ENCODE measurements at places on chromosomes 4 and X. TPM values are rescaled to one million over a fixed set of nuclear protein-coding genes. Genes with fewer than 3 reads are reported as not detected.
A peak's percentile ranks its signal among the peaks of the same experiment; 100 is the strongest.

TLR10 gene
- total RNA-seq: 1.0 TPM

DNA sequence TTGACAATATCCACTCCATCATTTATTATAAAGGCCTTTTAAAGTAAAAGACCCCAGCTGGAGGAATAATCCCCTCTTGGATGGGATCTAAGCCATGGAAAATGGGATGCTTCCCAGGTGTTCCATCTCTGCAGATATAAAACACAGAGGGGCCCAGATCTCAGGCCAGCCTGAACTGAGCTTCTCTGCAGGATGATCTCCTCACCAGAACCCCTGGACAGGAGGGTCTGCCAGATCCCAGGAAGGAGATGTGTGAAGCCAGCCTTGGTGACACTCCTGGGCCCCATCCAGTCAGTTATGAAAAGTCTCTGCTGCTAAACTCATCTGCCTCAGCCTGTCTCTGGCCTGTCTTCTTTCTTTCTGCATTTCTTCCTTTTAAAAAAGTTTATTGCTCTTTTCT, 56.7 kb downstream of the HTRA3 start:
- DNase-seq: no peak

- DNase-seq: no peak
These were observed 105.6 kb upstream of the PGRMC2 start for GRCh38 chr4:128393101-128393704.

NOA1 gene
- total RNA-seq: 26.4 TPM

CFAP47 gene
- 0.03 TPM for total RNA-seq

NCBP2L gene
- 0.13 TPM for total RNA-seq

- no peak for DNase-seq
These were observed 54.7 kb downstream of the CPE start for GRCh38 chr4:165433529-165433928.

DNA sequence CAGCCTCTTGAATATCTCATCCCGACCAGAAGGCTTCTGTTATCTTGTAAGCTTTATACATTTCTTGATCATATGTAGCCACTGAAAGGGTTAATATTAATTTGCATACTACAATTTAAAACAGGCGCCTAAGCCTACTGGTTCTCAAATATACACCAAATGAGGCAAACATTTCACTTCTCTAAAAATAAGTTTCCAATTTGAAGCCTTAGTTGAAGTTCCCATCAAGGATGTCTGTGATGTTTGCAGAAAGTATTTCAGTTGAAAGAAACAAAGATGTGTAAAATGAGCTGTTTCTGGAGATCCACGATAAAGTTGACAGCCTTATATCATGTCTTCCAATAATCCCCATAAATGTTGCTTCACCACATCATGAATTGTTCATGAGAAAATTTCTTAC, 70.6 kb downstream of the KIT start:
- DNase-seq: no peak

WDR17 gene
- 2.8 TPM for total RNA-seq

GRCh38 chr4:15718465-15718864, 15.6 kb downstream of the BST1 start:
- no peak for DNase-seq

DNA sequence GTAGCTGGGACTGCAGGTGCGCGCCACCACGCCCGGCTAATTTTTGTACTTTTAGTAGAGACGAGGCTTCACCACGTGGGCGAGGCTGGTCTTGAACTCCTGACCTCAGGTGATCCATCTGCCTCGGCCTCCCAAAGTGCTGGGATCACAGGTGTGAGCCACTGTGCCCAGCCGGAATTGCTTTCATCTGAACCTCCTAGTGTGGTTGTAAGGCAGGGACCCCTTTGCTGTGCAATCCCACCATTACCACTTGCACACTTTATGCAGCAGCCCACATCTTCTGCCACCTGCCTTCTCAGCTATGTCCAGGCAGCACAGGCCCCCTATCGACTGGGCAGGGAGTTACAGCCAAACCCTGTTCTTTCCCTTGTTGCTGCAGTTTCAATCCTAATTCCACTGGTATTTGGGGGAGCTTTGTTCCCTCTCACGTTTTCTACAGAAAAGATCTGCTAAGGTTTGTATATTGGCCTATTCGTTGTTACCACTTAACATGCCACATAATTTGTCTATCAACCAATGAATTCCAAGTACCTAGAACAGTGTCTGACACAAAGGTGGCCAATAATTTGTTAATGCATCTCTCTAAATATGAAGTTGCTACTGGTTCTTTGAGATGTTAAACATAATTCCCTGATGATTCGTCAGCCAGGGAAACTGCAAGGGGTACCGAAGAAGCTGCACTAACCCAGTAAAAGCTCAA, 6.5 kb downstream of the RPL39 start:
- no peak for DNase-seq

DNA sequence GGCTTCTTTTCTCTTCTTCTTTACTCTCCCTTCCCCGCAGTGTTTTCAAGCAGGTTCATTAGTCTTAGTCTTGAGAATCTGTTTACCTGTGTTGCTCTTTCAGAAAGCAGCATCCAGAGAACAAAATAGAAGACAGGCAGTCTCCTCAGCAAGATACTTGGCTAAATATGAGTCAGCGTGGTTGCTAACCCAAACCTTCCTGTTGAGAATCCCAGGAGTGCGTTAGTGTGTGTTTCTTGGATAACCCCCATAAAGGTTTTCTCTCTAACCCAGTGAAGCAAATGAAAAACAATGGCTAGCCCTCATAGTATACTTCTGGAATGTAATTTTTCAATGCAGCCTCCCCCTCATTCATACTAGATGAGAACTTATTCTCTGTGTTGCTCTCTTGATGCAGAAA, 41.1 kb downstream of the BMPR1B start:
- no peak for DNase-seq

- no peak for DNase-seq
These were observed 155.2 kb upstream of the GALNT7 start for GRCh38 chr4:173013232-173013930.

GLRA2 gene
- total RNA-seq: not detected

GRCh38 chr4:85842540-85842939, 367.6 kb downstream of the ARHGAP24 start:
- no peak for DNase-seq

- DNase-seq: no peak
These were observed 23.8 kb downstream of the RAPGEF2 start for GRCh38 chr4:159126716-159127115.

CENPVL3 gene
- total RNA-seq: not detected

SCML2 gene
- total RNA-seq: 0.89 TPM

SAT1 gene
- 1,584 TPM for total RNA-seq

- no peak for DNase-seq
These were observed 944.9 kb downstream of the TECRL start for GRCh38 chr4:63464393-63464792.

CORIN gene
- 3.3 TPM for total RNA-seq

- peak; percentile 67 for DNase-seq
These were observed 6.9 kb upstream of the HAUS3 start for GRCh38 chr4:2248821-2249261.
